ENCODE measurements at places on chromosomes 5 and 9.

GRCh38 chr5:92337772-92338234 is 954.7 kb upstream of the ARRDC3 start:
- H3K27me3 ChIP-seq = no peaks in the 10 kb centered on the region
- H3K4me3 ChIP-seq = no peak overlapping the region
- H3K27ac ChIP-seq = no peak overlapping the region
- H3K4me1 ChIP-seq = no peaks in the 10 kb centered on the region
- no peaks in the 10 kb centered on the region for H3K36me3 ChIP-seq
- DNase-seq = no peak

DNA sequence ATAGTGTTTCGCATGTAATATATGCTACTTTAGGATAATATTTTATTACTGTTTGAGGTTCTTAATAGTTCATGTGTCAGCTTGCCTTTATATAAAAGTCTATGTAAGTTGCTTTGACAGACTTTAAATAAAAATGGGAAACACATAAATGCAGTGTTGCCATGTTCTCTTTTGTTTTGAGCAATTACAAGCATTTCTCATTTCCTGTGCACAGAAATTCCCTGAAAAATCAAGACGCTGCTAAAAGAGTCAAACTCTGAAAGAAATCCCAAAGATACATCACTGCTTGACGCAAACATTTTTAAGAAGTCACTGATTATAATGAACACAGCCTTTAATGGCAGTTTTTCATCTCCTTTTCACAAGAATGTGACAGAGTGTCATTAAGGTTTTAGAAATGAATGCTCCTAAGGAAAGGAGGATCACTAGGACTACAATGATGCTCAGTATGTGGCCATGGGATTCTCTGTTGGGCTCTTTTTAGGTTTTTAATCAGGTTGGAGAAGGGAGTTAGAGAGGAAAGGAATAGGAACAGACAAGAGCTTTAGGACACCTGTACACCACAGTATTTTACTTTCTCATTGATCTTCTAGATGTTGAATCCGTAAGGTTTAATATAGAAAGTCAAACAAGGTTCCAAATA is 29.4 kb downstream of the ZCCHC7 start:
- no peak overlapping the region for H3K4me3 ChIP-seq
- DNase-seq = no peak
- no peaks in the 10 kb centered on the region for H3K27me3 ChIP-seq
- H3K4me1 ChIP-seq = peaks cover 29% of the 10 kb centered on the region
- peaks cover 9% of the 10 kb centered on the region for H3K36me3 ChIP-seq

DNA sequence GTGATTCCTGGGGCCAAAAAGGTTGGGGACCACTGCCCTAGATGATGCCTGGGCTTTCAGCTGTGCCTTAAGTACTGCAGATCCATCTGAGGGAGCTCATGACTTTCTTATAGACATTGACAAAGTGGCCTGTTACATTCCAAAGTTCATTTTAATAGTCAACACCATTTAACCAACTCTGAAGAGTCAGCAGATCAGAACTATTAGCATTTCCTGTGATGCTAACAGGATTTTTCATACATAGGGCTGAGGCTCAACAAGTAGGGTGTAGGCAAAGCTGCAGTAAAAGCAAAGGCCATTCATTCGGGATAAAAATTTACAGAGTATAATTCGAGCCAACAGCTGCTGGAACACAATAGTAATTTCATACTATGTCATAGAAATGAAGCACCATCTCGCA is 105.4 kb downstream of the LPAR1 start:
- no peak for DNase-seq
- no peak overlapping the region for H3K27ac ChIP-seq
- no peaks in the 10 kb centered on the region for H3K4me1 ChIP-seq
- H3K4me3 ChIP-seq = no peak overlapping the region
- no peaks in the 10 kb centered on the region for H3K27me3 ChIP-seq

DNA sequence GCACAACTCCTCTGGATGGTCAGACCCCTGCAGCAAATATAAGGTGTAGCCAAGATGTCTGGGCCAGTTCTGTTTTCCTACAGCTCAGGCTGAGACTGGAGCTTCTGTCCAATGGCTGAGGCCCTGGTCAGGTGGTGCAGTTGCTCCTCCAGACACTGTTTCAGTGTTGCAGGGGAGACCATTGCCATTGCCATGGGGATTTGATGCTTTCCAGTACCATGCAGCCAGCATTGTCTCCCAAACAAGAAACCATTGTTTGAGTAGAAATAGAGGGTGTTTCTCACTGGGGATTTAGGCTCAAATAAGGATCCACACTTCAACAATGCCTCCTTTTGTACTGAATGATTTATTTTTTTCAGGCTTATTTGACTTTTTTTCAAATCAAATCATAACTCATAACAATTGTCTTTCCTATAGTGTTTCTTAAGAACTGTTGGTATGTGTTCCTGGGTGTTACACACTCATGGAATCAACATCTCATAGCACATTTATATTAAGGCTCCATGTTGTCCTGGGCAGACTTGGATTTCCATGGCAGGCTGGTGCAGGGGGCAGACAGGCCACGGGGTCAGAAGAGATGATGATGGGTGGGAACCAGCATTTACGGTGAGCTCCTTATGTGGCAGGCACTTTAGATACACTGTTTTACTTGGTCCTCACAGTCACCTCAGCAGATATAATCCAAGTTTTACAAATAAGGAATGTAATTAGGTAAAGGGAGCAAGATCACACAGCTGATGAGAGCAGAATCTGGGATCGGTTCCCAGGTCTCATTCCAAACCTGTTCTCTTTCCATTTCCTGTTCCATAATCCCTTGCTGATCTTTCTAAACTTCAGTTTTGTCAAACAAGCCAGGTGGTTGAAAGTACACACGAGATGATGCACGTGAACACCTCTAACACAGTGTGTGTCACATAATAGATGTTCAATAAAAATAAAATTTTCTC is 95.9 kb upstream of the GNAQ start:
- no peak overlapping the region for H3K4me3 ChIP-seq
- no peak for DNase-seq
- H3K36me3 ChIP-seq = no peaks in the 10 kb centered on the region
- no peak overlapping the region for H3K27ac ChIP-seq
- H3K27me3 ChIP-seq = peaks cover 11% of the 10 kb centered on the region

GRCh38 chr5:154593071-154593470 is 115.0 kb upstream of the HAND1 start:
- H3K36me3 ChIP-seq = no peaks in the 10 kb centered on the region
- no peak overlapping the region for H3K27ac ChIP-seq
- H3K4me3 ChIP-seq = no peak overlapping the region
- no peaks in the 10 kb centered on the region for H3K4me1 ChIP-seq

DNA sequence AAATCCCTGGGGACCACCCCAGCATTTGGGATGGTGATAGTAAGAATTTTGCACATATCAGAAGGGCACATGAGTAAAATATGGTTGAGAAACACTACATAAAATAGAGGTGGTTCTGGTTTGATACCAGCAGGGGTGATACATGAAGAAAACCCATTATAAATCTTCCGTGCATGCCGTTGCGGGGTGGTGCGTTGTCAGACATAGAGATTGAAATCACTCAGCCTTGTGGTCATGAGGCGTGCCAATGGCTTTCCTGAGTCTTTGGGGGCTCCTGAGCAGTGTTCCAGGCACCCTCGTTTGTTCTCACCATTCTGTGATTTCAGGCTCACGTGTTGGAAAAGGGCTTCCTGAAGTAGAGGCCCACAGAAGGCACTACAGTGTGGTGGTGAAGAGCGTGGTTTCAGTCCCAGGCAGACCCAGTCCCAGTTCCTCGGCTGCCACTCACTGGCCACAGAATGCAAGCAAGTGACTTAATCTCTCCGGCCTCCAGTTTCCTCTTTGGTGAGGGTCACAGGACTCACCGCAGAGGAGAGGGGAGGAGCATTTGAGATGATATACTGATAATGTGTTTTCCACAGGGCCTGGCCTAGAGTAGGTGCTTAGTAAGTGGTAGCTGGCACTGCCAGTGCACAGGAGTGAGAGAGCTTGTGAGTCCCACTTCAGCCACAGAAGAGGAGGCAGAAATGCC is 20.5 kb upstream of the GLRX start:
- H3K27ac ChIP-seq = peak overlapping the region; percentile 59
- H3K4me1 ChIP-seq = peaks cover 13% of the 10 kb centered on the region
- H3K27me3 ChIP-seq = no peaks in the 10 kb centered on the region
- peaks cover 6% of the 10 kb centered on the region for H3K36me3 ChIP-seq
- DNase-seq = peak; percentile 34
- peak overlapping the region; percentile 47 for H3K4me3 ChIP-seq

DNA sequence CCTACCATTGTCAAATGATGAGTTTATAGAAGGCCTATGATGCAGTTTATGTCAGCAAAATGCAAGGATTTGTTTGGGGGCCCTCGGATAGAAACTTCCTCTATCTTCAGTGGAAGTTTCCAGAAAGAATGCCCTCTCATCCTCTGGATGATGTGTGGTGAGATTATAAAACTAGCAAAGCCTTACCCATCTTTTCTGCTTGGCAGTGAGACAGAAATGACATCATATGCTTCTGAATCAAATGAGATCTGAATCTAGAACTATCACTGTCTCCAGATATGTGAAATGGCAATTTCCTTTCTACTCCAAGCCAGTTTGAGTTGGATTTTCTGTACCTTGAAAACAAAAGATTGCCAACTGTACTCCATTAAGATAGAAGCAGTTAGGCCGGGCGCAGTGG is 60.4 kb upstream of the CKMT2 start:
- H3K4me3 ChIP-seq = no peak overlapping the region
- H3K27me3 ChIP-seq = no peaks in the 10 kb centered on the region
- H3K27ac ChIP-seq = no peak overlapping the region
- DNase-seq = no peak
- H3K36me3 ChIP-seq = peaks cover 15% of the 10 kb centered on the region
- H3K4me1 ChIP-seq = peaks cover 14% of the 10 kb centered on the region

DNA sequence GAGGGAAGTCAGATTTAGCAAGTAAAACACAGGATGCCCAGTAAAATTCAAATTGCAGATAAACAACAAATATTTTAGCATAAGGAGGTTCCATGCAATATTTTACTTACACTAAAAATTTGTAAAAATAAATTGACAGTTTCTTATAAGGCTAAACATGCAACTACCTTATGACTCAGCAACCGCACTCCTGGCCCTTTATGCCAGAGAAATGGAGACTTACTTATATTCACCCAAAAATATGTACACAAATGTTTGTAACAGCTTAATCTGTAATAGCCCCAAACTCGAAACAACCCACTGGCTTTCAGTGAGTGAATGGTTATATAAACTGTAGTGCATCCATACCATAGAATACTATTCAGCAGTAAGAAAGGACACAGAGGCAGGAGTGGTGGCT is 28.6 kb upstream of the TRIM14 start:
- peaks cover 12% of the 10 kb centered on the region for H3K4me1 ChIP-seq
- no peak overlapping the region for H3K4me3 ChIP-seq
- H3K27ac ChIP-seq = peak overlapping the region; percentile 64
- no peaks in the 10 kb centered on the region for H3K27me3 ChIP-seq
- DNase-seq = no peak
- peaks cover 6% of the 10 kb centered on the region for H3K36me3 ChIP-seq

DNA sequence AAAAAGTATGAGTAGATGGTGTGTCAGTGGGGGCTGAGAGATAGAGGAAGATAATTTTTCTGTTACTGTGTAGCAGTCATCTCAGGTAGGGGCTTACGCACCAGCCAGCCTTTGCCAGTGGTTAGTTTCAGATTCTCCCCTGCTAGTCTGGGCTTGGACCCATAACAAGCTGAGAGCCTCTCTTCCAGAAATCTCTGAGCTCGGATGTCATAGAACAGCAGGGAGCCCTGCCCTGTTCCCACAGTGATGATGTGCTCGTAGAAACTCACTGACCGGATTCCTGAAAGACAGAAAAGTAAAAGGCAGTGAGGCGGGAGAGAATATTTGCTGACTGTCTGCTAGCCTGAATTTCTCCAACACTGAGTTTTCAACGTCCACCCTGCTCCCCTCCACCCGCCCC is 37.2 kb downstream of the DCAF12 start:
- DNase-seq = no peak
- H3K4me1 ChIP-seq = no peaks in the 10 kb centered on the region

- DNase-seq = no peak
- H3K4me3 ChIP-seq = no peak overlapping the region
- H3K27me3 ChIP-seq = peaks cover 11% of the 10 kb centered on the region
These were observed 63.6 kb upstream of the TNPO1 start for GRCh38 chr5:72752909-72753308.

DNA sequence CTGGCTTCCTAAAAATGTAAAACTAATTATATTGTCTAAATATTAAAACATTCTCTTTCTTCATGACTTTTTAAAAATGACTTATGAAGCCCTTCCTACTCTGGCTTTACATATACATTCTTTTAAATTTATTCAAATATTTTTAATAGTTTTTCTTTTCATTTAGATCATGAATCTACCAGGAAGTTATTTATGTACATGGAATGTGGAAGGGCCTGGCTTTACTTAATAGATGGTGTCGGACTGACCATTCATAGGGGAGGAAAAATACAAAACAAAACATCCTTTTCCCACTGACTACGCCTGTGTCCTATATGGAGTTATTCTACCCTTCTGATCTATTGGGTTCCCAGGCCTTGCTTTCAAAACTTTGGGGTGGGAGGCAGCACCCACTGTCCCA is 129.8 kb downstream of the MACROH2A1 start:
- H3K27ac ChIP-seq = no peak overlapping the region
- no peak for DNase-seq
- peaks cover 52% of the 10 kb centered on the region for H3K27me3 ChIP-seq
- H3K4me3 ChIP-seq = no peak overlapping the region
- H3K36me3 ChIP-seq = no peaks in the 10 kb centered on the region

- no peak overlapping the region for H3K4me3 ChIP-seq
- no peaks in the 10 kb centered on the region for H3K27me3 ChIP-seq
- no peaks in the 10 kb centered on the region for H3K36me3 ChIP-seq
- no peak for DNase-seq
These were observed 13.7 kb upstream of the STOM start for GRCh38 chr9:121383715-121384114.

DNA sequence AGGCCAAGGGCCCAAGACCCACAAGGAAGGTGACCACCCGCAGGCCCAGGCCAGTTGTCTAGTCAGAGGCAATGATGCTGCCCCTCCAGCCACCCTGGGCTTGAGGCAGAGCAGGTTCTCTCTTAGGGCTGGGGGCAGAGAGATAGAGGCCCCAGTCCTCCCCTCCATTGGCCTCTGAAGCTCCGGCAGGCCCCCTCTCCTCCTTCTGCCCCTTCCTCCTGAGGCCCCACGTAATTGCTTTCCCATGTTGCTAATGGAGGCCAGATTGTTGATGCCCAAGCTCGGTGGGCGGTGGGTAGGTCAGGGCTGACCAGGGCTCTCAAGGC is 26.6 kb upstream of the ENHO start:
- H3K4me3 ChIP-seq = no peak overlapping the region
- no peak overlapping the region for H3K27ac ChIP-seq
- no peaks in the 10 kb centered on the region for H3K36me3 ChIP-seq

GRCh38 chr9:104780796-104781395 is 17.0 kb downstream of the NIPSNAP3B start:
- H3K4me3 ChIP-seq = no peak overlapping the region
- H3K4me1 ChIP-seq = peaks cover 2% of the 10 kb centered on the region
- H3K27me3 ChIP-seq = no peaks in the 10 kb centered on the region
- H3K27ac ChIP-seq = no peak overlapping the region
- no peak for DNase-seq

DNA sequence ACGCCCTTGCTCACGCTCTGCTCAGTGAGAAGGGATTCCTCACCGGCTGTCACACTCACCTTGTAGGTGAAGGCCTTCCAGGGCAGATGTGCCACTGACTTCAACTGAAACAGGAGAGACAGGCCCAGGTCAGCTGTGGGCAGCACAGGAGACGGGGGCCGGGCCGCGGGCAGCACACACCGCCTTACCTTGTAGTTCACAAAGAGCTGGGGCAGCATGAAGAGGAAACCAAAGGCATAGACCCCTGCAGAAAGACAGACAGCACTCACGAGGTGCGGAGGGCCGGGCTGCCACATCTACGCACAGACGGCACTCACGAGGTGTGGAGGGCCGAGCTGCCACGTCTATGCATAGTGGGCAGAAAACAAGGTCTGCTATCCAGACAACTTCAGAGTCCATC is 23.3 kb downstream of the CLPTM1L start:
- H3K4me3 ChIP-seq = no peak overlapping the region
- H3K4me1 ChIP-seq = peaks cover 11% of the 10 kb centered on the region
- no peak overlapping the region for H3K27ac ChIP-seq
- no peaks in the 10 kb centered on the region for H3K27me3 ChIP-seq
- H3K36me3 ChIP-seq = peaks cover 28% of the 10 kb centered on the region

Measured in effector memory CD8-positive, alpha-beta T cell (primary cell).